ENCODE measurements at places on chromosomes 11 and 22.

DNA sequence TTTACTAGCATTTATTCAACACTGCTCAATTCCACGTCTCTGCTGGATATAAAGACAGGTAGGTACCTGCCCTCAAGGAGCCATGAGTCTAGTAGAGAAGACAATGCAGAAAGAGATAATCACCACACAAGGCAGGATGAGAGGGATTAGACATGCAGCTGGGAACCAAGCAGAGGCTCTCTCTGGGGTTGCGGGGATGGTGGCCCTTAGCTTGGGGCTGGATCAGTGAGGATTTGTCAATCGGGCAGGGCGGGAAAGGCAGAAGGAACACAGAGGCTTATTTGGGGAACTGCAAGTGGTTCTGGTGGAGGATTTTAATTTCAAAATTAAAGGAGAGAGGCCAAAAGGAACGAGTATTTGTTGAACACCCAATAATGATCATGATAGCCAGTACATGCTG, 8.5 kb upstream of the DMC1 start:
- no peak for DNase-seq

DNA sequence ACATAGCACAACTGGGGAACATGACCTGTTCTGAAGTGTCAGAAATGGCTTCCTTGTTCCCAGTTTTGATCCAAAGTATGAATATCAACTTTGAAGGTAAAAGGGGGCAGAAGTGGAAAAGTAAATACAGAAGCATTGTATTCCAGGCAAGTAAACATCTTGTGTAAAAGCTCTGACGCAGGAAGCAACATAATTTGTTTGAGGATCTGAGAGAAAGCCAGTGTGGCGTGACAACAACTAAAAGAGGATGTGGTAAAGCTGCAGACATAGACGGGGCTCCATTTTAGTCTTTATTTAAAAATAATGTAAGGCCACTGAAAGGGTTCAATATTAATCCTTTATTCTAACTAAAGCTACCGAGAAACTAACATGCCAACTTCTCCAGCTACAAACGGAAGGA, 310.2 kb downstream of the DLG2 start:
- DNase-seq: no peak

GRCh38 chr22:27456696-27457503, 344.7 kb downstream of the MN1 start:
- peak; percentile 1 for DNase-seq

DNA sequence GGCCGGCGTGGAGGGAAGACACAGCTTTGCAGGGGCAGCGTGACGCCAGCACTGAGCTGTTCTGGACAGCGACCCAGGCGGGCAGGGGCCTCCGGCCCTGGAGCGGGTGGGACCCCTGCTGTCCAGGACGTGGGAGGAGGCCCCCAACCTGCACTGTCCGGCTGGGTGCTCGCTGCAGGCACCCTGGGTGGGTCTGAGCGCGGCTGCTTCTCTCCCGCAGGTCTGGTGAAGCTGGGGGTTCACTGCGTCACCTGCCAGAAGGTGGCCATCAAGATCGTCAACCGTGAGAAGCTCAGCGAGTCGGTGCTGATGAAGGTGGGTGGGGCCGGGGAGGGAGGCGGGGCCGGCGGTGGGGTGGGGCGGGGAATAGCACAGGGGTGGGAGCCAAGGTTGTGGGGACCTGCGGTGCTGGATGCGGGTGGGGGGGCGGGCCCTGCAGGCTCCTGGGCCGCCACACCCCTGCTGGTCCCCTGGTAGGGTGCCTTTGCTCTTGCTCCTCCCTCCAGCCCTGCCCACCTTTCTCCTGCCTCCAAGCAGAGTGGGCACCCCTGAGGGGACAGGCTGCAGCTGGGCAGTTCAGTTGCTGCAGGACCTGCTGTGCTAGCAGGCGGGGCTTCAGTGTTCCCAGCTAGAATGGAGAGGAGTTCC, 46.2 kb downstream of the BRSK2 start:
- DNase-seq: no peak

DNA sequence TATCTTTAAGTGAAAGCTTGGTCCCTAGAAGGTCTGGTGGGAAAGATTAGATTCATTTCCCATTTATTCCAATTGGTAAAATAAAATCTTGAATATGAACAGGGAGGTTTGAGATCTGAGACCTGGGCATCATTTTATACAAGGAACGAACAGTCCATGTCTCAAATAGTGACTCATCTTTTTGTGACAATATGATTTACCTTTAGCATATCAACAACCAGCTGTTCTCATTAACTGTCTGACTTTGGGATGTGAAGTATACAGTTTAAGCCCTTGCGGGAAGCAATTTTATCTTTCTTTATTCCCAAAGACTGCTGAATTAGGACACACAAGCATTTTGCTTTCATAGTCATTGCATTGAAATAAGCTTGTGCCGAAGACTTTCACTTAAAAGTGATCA, 691.6 kb downstream of the ETS1 start:
- no peak for DNase-seq

- DNase-seq: no peak
Observed at GRCh38 chr11:73965764-73966121, 14.9 kb downstream of the DNAJB13 start.

DNA sequence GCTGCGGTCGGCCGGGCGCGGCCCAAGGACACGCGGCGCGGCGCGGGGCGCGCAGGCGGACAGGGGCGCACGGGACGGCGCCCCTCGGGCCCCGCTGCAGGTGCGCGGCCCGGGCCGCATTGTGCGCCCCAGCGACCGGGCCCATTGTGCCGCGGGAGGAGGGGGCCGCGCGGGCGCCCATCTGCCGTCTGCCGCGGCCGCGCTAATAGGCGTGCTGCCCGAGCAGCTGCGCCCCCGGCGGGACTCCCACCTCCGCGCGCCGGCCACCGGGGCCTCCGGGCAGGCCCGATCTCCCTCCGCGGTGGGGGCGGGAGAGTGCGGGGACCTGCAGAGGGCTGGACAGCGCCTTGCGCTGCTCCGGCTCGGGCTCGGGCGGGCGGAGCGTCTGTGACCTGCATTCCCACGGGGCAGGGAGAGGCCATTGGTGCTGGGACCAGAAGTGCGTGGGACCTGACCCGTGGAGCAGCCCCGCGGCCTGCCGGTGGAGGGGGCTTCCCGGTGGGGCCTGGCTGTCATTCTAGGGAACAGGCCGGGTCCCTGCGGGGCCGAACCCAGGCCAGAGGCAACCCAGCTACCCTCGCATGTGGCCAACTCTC, 933 bp downstream of the BRSK2 start:
- DNase-seq: no peak

GRCh38 chr11:10351435-10351764, 46.5 kb downstream of the ADM start:
- no peak for DNase-seq

GRCh38 chr11:127223026-127223425, 222.5 kb upstream of the KIRREL3 start:
- no peak for DNase-seq

DNA sequence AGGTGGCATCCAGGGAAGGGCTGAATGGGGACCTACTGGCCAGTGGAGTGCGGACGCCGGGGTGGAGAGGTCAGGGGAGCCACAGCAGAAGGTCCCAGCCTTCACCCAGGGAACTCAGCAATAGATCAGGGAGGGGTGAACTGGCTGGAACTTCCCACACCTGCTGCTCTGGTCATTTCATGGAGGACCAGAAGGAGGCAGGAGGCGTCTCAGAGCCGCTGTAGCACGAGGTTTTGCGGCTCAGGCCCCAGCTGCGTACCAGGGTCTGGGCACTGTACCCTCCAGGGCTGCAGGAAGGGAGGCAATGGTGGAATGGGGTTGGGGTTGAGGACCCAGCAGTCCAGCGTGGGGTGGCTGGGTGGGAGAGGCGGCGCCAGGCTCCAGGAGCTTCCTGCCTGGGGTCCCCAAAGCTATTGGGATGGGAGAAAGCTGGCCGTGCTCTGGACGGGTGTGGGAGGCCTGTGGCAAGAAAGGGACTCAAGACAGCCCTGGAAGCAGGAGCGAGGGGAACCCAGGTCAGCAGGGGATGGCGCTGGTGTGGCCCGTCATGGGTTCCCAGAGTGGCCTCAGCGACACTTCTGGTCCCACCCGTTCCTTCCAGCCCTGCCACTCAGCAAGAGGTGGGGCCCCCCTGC, 20.2 kb upstream of the BRSK2 start:
- no peak for DNase-seq

- no peak for DNase-seq
Observed at GRCh38 chr11:73228268-73229134, 10.4 kb downstream of the P2RY2 start.

- no peak for DNase-seq
Observed at GRCh38 chr22:35377735-35378134, 3.2 kb upstream of the HMOX1 start.

- DNase-seq: no peak
Observed at GRCh38 chr11:15118431-15118830, 3.7 kb downstream of the INSC start.

DNA sequence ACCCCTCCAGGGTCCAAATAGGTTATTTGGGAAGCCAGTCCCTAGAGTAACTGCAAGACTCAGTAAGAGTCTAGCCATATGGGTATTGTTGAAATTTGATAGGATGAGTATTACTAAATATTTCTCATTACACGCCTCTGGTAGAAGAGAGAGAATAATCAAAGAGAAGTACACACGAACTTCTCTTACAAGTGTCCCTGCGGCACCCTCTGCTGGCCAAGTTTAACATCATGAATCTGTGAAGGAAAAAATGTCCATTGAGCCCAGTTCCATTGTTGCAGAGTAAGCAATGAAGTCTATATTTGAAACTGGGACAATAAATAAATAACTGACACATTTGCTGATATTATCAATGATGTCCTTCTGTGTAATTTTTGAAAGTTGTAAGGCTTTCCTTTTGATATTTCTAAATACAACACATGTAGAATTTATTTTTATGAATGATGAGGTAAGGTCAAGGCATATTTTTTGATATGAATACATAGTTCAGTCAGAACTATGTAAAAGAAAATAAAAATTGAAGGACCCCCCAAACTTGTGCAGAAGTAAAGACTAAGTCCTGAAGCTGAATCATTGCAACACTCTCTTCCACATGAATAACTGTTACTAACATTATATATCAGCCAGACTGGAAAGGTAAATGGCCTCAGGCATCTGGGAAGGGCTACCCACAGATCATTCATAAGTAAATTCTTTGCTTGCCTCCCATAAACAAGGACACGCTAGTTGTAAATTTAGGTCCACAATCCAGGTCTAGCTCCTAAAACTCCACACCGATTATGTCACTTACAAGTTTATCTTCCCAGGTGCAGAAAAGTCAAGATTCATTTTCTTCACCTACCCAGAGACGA, 10.0 kb downstream of the OR51L1 start:
- peak; percentile 66 for DNase-seq

DNA sequence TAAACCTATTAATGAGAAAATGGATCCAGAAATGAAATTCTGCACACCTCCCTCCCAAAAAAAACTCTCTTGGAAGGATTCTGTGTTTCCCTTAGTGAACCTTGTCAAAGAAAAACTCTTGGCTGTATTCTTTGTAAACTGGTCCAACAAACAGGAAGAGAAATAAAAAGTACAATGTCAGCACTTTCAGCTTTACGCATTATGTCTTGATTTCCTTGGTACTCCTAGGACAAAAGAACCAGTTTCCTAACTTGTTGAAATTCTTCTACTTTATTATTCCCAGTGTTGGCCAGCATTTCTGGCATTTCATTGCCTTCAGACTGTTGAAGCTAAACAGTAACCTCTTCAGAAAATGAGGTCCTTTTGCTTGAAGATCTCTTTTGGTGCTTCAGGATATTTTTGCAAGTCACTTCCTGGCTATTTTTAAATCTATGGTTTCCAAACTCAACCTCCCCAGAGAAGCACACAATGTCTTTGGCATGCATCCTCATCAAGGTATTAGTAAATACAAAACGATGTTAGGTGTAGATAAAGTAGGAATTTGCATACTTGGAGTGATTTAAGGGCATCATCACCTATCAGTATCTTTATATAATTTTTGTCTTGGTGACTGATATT, 342.7 kb downstream of the AASDHPPT start:
- no peak for DNase-seq

DNA sequence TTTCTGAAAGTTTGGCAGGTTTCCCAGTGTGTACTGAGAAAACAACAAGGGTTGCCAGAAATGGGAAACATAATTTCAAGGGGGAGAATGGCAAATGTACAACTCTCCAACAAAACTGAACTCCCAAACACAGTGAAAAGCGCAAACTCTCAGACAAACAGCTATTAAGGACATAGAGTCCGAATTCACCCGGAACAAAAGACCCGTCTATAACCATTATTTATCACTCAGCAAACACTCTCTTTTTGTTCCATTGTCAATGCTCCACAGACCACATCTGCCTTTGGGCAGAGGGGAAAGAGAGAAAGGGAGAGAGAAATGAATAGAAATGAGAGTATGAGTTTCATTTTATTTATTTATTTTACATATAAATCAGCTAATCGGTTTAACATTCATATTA, 21.7 kb downstream of the KIRREL3 start:
- peak; percentile 100 for DNase-seq

DNA sequence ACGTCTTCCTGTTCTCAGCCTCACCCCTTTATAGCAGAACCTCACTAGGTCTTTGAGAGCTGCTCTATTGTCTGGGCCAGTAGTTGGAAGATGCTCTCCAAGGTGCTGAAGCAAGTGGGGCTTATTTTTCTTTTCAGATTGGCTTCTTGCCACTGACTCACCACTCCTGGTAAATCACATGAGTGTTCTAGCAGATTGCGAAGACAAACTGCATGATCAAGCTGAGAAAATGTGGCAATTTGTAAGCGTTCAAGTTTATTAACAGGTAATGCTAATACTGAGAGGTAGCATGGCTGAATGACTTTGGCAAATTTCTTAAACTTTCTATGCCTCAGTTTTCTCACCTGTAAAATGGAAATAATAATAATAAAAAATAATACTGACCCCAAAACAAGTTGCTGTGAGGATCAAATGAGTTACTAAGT, 59.2 kb downstream of the CACNG2 start:
- DNase-seq: no peak

- DNase-seq: no peak
Observed at GRCh38 chr11:43517518-43517917, 158.8 kb downstream of the TTC17 start.

DNA sequence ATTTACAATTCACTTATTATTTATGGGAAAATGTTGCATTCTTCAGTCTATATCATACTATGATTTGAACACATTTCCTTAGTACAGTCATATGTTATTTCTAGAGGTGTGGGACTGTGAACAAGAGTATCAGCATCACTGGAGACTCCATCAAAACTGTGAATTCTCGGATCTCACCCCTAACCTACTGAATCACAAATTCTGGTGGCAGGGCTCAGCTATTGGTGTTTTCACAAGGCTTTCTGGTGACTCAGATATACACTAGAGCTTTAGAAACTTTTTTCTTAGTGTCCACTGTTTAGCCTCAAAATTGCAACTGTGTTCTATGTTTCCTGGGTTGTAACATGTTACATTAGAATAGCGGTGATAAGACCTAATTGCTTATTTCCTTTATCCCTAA, 352.9 kb upstream of the DDI1 start:
- DNase-seq: no peak

- DNase-seq: peak; percentile 51
Observed at GRCh38 chr11:74611369-74611861, 19.0 kb downstream of the POLD3 start.
